RPMI8226 (cell line): ENCODE measurements at places on chromosomes 6 and 20.

DNA sequence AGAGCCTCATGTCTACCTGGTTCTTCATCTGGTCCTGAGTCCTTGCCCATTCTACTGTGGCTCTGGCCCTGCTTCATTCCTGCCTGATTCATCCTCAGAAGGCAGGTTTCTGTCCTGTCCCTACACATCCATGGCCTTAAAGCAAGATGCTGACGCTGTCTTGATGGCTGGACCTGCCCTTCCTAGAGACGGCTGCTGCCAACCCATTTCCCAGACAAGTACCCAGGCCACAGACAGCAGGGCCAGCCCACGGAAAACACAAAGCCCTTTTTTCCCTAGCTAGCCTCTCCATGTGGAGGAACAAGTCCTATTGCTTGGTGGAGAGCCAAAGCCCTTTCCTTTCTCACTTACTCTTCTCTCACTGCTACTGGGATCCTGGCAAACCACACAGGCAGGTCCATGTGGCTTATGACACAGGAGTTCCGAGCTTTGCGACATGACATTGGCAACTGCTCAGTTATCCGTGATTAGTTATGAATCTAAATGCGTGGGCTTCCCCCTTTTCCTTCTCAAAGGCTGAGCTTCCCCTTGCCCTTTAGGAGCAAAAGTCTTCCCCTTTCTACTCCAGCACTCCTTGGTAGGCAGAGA is 72.9 kb downstream of the SLC22A3 start:
- no peak for DNase-seq

DNA sequence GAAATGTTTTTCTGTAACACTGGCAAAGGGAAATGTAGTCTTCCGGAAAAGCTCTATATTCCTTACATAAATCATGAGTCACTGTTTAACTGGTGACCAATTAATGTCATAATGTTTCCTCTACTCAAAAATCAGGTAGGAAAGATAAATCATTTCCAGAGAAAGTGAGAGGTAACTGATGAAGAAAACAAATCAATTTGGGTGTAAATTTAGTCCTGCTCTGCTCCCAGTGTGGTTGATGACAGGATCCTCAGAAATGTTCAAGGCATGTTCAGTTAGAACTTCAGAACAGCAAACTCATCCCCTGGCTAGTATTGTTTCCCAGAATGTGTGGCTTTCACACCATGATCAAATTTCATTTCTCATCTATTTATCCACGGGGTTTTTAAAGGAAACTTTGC is 38.8 kb upstream of the SPACA1 start:
- DNase-seq = no peak

GRCh38 chr6:111846492-111847409 is 26.5 kb downstream of the FYN start:
- no peak for DNase-seq

GRCh38 chr20:50172347-50173013 is 18.1 kb upstream of the CEBPB start:
- DNase-seq = no peak

GRCh38 chr20:29443819-29444218 is 1813.6 kb upstream of the DEFB115 start:
- DNase-seq = no peak

DNA sequence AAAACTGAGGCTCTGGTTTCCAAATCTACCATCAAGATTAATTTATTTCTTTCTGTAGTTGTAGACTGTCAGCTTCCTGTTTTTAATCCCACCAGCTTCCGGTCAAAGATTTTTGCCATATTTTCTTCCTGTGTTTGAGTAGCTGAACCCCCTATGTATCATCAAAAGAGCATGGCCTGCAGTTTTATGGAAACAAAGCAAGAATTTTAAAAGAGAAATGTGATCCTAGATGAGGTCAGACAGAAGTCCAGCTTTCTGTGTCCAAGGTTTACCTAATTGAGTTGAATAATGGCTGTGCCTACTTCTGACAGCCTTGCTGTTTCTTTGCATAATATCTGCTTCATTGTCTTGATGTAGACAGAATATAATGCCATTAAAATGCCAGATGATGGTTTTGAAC is 163.7 kb downstream of the CARMIL1 start:
- DNase-seq = no peak

DNA sequence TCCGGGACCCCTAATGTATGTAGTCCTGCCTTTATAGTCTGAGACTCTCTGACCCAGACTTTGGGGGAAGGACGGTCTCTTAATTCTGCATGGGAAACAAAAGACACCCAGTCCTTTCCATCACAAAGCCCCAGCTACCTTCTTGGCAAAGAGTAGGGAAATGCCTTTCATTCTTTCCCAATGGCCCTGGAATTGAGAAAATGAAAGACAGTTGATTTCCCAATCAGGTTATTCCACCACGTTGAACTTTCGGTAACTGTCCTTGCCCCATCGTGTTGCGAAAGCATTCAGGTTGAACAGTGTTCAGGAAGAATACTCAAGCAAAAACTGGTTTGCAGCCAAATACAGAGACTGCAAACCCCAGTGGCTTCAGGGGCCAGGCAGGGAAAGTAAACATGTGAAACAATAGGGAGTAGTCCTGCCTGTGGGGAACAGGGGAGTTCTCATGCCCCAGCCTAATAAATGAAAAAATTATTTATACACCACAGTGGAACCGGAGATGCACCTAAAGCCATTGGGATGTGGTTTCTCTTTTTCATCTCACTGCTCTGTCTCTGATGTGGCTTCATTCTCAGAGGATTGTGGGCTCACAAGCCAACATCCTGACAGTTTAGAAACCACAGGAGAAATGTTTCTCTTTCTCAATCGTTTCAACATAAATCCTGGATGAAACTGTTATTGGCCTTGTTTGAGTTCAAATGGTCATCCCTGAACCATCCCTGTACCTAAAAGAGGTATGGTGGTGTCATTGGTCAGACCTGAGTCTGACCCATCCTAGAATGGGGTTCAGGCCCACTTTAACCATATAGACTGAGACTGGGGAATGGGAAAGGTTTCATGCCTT is 44.2 kb upstream of the SLC9A8 start:
- DNase-seq = peak; percentile 62

GRCh38 chr6:123990376-123990775 is 186.7 kb downstream of the NKAIN2 start:
- DNase-seq = no peak

DNA sequence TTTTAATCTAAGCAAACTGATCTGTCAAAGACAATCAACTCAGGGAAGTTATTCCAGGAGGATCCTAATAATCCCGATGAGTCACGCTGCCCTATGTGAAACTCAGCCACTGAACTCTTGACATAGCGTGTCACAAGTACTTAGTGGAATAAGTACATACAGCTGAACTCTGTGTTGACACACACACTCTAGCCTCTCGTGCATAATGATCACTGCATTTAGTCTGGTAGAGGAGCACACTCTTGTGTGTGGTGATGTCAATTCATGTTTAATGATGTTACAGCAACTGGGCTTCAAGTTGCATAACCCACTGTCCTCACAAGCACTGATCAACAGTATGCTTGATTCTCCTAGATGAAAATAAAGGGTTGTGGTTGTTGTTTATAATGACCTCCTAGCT is 148.3 kb downstream of the HACE1 start:
- DNase-seq = no peak

- DNase-seq = no peak
These were observed 3.6 kb downstream of the OR10C1 start for GRCh38 chr6:29442719-29443118.

DNA sequence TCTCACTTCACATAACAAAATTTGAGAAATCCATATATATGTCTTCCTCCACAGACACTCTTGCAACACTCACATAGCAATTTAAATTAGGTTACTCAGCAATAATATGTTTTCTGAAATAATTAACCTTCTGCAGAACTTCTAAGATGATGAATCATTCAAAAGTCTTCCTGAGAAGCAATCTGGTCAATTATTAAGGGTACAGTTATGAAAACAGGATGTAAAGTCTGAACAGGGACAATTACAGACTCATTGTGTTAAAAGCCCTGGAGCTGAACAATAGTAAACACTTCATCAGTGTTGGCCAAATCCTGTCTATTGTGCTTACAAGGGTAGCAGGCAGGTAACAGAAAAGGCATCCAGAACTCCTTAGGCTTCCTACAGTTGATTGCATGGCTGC is 75.4 kb downstream of the FILIP1 start:
- no peak for DNase-seq

- no peak for DNase-seq
These were observed 146.6 kb downstream of the BCAS1 start for GRCh38 chr20:53923566-53924369.

- no peak for DNase-seq
These were observed 28.4 kb downstream of the PRDM1 start for GRCh38 chr6:106114492-106114891.

- DNase-seq = no peak
These were observed 82.2 kb upstream of the PMEPA1 start for GRCh38 chr20:57791966-57792365.

DNA sequence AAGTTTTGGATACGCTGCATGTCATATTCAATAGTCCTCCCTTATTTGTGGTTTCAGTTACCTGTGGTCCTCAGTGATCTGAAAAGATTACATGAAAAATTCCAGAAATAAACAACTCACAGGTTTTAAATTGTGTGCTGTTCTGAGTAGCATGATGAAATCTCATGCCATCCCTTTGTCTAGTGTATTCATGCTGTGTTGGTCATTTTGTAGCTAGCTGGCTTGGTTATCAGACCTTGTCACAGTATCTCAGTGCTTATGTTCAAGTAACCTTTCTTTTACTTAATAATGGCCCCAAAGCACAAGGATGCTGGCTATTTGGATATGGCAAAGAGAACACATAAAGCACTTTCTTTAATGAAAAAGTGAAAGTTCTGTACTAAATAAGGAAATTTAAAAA is 78.3 kb downstream of the FUT9 start:
- no peak for DNase-seq

DNA sequence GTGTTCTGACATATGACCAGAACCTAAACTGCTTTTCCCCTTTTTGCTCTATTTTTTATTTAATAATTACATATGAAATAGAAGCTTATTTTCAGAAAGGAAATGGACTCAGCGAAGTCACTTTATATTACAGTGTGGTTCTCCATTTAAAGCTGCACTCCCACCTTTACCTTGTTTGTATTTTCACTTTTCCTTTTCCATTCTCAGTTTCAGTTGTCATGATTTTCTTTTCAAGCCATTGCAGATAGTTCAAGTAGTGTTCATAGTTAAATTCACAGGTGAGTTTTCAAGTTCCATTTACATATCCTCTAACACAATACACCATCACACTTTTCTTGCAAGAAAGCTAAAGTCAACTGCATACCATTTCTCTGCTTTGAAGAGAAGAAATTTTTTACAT is 400.2 kb downstream of the HACE1 start:
- DNase-seq = no peak

GRCh38 chr20:2429051-2429450 is 41.5 kb downstream of the SNRPB start:
- no peak for DNase-seq

DNA sequence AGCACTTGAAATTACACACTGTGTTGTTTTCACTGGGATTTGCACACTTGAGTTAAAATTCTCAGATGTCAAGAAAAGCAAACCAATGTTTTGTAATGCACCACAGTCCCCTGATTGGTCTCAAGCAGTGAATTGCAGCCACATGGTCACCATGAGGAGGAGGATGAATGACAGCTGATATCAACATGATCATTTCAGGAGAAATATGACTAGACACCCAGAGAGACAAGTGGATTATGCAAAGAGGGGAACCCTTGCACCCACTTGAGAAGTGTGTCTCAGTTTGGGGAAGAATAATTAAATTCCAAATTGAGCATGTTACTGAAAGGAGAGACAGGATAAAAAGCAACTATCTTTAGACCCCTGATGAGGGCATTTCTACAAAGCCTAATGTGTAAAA is 69.3 kb downstream of the UST start:
- DNase-seq = no peak

DNA sequence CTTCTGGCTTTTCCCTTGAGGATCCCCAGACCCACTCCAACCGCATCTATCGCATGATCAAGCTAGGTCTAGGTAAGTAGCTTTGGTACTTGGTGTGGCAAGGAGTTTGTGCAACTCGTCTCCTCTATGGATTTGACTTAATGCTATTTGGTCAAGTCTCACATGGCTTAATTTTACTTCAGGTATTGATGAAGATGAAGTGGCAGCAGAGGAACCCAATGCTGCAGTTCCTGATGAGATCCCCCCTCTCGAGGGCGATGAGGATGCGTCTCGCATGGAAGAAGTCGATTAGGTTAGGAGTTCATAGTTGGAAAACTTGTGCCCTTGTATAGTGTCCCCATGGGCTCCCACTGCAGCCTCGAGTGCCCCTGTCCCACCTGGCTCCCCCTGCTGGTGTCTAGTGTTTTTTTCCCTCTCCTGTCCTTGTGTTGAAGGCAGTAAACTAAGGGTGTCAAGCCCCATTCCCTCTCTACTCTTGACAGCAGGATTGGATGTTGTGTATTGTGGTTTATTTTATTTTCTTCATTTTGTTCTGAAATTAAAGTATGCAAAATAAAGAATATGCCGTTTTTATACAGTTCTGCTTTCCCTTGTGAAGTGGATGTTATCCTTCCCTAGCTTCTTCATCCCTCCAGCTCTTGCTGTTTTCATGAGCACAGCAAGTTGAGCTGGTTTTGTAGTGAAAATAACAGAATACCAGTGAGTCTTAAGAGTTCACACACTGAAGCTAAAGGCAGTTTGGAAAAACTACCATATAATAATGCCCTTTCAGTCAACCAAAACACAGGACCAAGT is 3.8 kb downstream of the SLC35B2 start:
- peak; percentile 70 for DNase-seq

GRCh38 chr6:107819964-107820337 is 4.2 kb downstream of the SCML4 start:
- no peak for DNase-seq

DNA sequence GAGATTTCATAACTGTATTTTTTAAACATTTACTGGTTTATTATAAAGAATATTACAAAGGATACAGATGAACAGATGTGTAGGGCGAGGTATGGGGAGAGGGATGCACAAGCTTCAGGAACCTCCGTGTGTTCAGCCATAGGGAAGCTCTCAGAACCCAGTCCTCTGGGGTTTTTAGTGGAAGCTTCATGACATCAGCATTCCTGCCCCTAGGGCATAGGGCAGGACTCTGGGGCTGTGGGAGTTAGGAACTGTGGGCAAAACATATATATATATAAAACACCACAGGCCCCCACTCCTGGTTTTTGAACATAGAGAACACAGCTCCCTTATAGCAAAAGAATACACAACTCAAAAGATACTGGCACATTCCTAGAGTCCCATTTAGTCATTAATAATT is 21.9 kb downstream of the EFCAB8 start:
- no peak for DNase-seq

GRCh38 chr6:31009731-31010130 is 543 bp upstream of the MUC22 start:
- DNase-seq = no peak
